Left lung (tissue), 14 donors: ENCODE measurements at places on chromosomes 2 and 18. TPM values are rescaled to one million over a fixed set of nuclear protein-coding genes. Genes with fewer than 3 reads are reported as not detected.

IL36B gene
- total RNA-seq, result not detected

GPR75 gene
- 3.0 TPM for total RNA-seq

RAB6C gene
- total RNA-seq, result not detected

MROH2A gene
- total RNA-seq, result 0.32 TPM

DNA sequence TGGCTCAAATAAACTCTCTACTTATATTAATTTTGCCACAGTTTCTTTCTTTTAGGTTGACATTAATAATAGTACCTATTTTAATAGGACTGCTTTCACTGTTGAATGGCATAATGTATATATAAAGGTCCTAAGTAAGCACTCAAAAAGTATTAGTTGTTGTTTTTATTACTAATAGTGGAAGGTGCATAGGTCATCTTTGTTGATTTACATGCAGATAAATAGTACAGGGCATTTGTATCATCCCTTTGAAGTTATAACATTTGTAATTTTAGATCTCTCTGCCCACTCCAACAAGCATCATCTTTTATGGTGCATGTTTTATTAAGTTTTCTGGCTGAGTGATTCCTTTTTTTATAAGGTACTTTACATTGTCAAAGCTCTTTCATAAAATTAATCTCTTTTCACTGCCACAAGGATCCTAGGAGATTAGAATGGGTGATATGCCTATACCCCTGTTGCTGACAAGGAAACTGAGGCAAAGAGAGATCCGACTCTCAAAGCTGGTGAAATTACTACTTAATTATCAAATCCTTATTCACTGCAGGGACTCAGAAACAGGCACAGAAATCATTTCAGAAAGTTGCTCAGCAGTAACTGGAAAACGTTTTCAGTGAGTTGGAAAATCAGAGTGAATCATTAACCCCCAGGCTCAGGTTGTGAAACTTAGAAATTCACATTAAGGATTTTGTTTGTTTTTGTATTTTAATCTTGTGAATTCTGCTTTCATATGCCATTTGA is 299.6 kb downstream of the AGPS start:
- DNase-seq, result no peak

GRCh38 chr2:235502336-235502735 is 8.5 kb downstream of the AGAP1 start:
- no peak for DNase-seq

- DNase-seq, result no peak
Observed at GRCh38 chr2:230779126-230779525, 66.5 kb downstream of the CAB39 start.

DNA sequence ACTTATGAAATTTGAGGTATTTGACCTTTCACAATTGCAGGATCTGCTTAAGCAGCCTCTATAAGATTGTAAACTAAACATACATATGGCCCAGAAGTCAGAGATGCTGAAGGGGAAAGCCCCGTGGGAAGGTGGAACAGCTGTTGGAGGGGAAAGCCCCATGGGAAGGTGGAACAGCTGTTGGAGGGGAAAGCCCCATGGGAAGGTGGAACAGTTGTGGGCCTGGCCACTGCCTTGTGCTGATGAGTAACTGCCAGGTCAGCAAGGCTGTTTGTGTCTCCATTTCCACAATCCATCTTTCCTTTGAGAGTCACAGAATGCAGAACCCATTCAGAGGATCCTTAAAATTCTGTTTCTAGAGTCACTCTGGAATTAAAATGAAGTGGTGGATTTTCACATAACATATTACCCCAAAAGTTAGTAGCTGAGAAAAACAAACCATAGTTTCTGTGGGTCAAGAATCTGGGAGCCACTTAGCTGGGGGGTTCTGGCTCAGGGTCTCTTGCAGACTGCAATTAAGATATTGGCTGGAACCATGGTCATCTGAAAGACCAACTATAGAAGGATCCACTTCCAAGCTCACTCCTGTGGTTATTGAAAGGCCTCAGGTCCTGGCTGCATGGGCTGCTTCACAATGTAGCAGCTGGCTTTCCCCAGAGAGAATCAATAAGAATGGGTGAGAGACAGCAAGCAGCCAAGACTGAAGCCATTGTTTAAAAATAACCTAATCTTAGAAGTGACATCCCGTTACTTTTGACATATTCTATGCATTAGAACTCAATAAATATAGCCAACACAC is 86.6 kb upstream of the CAVIN2 start:
- DNase-seq, result no peak

GRCh38 chr2:16038621-16039020 is 98.3 kb downstream of the MYCN start:
- DNase-seq, result no peak

GRCh38 chr2:101380376-101380775 is 6.9 kb downstream of the CREG2 start:
- no peak for DNase-seq

DNA sequence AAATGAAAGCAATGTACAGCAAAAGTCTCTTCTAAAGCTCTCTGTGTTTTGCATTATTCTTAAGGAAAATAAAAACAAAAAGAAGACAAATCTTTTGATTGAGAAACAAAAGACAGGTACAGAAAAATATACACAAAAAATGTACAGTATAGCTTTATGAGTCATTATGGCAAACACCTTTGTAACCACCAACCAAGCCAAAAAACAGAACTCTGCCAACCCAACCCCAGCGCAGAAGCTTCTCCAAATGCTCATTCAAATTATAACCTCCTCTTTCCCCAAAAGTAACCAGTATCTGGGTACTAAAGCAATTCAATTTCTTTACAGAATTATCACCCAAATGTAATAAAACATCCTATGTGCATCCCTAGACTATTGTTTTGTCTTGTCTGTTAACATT is 255.9 kb upstream of the STON1 start:
- no peak for DNase-seq

GRCh38 chr2:205775097-205775877 is 93.0 kb downstream of the NRP2 start:
- DNase-seq, result no peak
